ENCODE measurements at places on chromosomes 16 and 17.

DNA sequence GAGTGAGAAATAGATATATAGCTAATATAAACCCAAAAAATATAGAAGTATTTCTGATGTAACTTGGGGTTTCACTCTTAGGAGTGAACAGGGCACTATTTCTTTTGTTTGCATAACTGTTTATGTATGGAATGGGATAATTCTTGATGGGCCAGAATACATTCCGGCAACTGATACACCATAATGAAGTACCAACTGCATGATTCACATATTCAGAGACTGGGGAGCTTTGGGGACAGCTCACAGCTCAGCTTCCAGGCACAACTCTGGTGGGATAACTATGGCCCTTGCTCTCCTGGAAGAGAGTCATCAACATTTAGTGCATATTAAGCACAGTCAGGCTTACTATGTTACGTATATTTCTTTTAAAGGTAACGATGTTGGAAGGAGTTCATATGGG is 42.1 kb upstream of the ADCY7 start:
- no peak for DNase-seq

DNA sequence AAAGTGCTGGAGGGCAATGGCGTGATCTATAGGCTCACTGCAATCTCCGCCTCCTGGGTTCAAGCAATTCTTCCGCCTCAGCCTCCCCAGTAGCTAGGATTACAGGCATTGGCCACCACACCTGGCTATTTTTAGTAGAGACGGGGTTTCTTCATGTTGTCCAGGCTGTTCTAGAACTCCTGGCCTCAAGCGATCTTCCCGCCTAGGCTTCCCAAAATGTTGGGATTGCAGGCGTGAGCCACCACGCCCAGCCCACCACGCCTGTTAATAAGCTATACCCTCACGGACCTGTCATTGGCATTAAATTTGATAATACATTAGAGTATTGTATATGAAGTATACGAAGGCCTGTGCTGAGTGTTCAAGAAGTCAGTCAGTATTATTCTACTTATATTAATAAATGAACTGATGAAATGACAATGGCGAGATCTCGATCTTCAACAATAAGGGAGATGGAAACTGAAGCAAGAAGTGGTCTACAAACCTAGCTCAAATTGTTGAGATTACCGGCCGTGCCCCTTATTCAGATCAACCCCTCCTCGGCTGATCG is 818 bp upstream of the BCAS3 start:
- peak; percentile 57 for DNase-seq

- no peak for DNase-seq
Measured at GRCh38 chr17:68196394-68197090, 51.3 kb upstream of the AMZ2 start.

DNA sequence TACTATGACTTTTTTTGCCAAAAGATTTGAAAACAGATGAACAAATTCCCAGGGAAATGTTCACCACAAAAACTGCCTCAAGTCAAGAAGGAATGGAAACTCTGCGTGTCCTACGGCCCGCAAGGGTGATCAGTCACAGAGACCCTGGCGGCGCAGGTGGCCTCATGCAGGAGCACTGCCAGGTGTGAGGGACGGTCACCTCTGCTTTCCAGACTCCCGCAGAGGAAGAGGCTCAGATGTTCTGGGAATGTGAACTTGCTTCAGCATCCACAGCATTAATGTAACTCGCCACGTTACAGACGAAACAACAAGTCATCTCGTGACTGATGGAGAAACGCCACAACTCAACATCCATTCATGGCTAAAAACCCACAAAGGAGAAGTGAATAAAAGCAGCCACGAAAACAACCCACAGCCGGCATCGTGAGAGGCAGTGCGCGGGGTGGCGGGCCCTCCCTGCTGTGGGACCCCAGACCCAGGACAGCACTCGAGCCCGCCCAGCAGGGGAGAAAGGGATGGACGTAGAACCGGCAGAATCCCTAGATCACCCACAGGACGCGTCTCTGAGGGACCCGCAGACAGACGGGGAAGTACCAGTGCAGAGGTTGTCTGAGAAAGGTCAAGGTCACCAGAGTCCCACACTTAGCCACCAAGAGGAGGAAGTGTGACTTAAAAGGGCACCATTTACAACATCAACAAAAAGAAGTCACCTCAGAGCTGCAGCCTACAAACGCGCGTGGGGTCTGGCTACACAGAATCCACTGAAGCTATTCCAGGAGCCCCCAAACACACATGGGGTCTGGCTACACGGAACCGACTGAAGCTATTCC is 76.9 kb upstream of the GNG13 start:
- no peak for DNase-seq

- DNase-seq = no peak
Measured at GRCh38 chr16:4113358-4114256, 2.6 kb downstream of the ADCY9 start.

GRCh38 chr17:58416937-58417299 is 416 bp downstream of the RNF43 start:
- DNase-seq = no peak

DNA sequence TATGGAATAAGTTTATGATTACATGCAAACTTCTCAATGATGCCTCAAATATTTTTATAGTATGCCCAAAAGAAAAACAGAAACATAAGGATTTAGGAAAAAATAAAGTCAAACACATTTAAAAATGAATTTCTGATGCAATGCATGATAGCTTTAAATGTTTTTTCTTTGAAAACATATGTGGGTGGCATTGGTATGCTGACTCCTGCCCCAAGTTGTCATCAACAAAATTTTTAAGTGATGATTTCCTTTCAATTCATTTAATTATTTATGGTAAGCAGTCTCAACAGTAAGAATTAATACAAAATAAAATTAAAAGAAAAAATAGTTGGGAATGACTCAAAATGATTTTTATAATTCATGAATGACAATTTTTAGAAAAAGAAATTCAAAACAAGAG is 104.9 kb downstream of the CEP112 start:
- DNase-seq = no peak

DNA sequence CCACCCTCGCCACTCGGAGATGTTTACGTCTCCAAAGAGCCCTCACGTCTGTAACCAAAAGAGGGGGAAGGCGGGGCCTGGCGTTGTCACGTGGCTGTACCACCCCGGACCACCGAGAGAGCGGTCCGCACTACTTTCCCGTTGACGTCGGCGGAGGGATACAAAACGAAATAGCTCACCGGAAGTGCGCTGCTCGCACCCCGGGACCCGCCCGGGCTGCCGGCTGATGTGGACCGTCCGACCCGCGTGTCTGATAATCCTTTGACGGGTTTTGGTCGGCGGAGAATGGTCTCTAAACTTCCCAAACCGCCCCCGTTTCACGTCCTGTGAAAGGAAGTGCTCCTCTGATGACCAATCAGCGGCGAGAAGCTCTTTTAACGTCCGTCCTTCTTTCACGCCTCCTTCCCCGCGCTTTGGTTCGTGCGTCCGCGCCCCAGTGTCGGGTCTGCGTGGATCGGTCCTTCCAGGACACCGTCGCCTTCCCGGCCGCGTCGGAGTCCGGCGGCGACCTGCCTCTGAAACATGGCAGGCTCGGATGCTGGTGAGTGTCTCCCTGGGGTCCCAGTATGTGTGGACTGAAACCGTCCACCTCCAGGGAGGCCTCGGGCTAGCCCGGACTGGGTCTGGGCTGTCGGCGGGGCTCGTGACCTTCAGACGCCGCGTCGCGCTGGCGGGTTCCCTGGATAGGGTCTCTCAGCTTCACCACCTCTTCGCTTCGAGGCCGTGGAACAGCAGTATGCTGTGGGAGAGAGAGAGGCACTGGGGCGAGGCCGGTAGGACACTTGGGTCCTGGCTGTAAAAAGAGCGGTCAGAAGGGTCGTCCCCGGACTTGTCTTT is at the start of gene CEP95:
Gene CEP95 (plus strand): TSS at position 402 of the 837 bp plus-strand sequence. CDS start 121 bp downstream, at position 523.
- DNase-seq = no peak

GRCh38 chr17:48834973-48835372 is 4.1 kb downstream of the CALCOCO2 start:
- no peak for DNase-seq

GRCh38 chr16:81729451-81729850 is 49.6 kb upstream of the PLCG2 start:
- peak; percentile 94 for DNase-seq

DNA sequence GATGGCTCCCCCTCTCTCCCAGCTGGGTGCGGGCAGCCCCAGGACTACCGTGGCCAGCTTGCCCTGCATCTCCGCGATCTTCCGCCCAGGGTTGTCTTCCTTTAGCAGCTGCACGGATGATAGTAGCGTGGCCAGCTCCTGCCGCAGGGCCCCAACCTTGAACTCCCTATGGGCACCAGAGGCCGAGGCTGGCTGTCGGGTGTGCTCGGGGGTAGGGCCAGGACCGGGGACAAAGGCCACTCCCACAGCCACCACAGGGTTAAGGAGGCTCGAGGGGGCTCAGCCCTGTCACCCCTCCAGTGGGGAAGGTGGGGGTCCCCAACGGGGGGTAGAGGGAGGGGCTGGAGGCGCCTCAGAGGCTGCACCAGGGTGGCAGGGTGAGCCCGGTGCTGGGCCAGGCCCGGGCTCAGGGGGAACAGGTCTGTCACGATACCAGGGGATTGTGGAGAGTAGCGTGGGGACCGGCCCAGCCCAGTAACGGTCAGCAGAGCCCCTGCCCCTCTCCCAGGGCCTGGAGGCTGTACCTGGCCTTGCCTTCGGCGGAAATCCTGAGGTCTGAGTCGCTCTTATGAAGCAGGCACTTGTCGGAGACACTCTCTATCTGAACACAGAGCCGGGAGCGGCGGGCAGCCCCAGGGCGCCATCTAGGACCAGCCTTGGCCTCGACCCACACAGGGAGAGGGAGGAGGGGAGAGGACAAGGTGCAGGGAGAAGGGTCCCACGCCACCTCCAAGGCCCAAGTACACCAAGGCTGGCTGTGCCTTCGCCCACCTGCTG is 5.2 kb downstream of the PERCC1 start:
- peak; percentile 80 for DNase-seq

- DNase-seq = peak; percentile 93
Measured at GRCh38 chr17:11506635-11507034, 91.6 kb upstream of the DNAH9 start.

DNA sequence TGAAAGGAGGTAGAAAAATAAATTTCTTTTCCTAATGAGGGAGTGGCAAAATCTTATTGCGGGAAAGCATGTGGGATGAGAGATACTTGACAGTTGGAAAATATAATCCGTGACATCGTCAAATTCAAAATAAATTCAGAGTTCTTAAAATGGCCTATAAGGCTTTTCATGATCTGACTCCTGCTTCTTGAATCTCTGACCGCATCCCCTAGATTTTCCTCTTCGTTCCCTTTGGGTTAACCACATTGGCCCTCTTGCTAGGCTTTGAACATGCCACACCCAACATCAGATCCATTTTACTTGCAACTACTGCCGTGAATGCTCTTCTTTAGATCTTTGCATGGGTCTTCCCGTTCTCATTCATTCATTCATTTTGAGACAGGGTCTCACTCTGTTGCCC is 50.1 kb downstream of the NF1 start:
- no peak for DNase-seq
